T-helper 9 cell (primary cell): ENCODE measurements at places on chromosomes 5 and 9.

GRCh38 chr5:156888520-156888919, 38.4 kb downstream of the PPP1R2B start:
- DNase-seq, result no peak

DNA sequence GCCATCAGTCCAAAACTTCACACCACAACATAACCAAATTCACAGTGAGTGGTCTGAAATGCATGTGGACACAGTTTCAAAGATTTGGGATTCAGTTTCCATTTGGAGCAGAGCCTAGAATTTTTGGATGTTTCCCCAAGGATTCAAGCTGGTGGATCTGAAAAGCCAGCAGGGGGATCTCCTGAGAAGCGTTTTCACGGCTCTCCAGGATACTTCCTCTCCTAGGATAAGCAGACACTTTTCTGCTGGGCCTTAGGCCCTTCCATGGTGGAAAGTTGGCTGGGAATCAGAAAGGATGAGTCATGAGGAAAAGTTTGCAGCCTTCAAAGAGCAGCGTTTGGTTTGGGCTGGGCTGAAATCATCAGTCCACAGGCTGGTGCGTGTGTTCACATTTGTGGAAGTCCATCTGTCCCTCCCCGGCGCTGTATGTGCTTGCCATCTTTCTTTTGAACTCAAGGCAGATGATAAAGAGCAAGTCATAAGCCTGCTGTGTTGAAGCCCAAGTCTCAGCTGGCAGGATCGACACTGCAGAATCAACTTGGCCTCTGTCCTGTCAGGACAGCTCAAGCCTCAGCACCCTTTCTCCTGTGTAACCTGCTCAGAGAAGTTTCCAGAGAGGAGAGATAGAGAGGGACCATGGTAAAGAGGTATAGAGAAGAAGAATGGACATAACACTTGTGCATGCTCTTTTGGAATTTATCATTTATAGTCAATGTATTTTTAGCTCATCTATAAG, 152.6 kb upstream of the MSX2 start:
- DNase-seq, result no peak

GRCh38 chr5:42360616-42361314, 62.5 kb upstream of the GHR start:
- DNase-seq, result no peak

GRCh38 chr9:76738402-76738801, 25.8 kb upstream of the PCA3 start:
- no peak for DNase-seq

DNA sequence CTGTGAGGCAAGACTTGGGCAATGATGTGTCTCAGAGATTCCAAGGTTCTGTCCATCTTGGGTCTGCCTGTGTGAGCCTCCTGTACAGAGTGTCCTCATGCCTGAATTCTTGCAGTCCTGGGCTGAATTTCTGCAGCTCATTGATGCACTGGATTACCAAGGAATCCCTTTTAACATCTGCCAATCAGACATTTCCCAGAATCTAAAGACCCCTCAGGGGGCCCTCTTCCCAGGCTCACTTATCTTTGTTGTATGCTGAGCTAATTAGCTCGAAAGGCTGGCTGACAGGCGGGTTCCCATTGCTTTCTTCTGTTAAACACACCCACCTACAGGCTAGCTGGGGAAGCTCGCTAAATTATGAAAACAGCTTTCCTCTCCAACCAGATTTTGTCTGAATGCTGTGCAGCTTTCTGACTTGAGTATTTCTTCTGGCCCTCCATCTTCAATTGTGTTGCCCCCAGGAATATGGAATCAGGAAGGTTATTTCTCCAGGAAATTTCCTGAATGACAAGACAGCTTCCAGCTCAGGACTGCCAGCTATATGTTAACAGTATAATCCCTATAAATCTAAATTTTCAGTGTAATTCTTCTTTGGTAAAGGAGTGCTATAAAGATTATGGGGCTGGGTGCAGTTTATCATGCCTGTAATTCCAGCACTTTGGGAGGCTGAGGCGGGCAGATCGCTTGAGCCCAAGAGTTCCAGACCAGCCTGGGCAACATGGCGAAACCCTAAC, at the start of gene LIX1:
TSS of gene LIX1 (minus strand) at position 91 of the 734 bp plus-strand sequence. CDS start at position 56, 35 bp downstream.
- DNase-seq, result no peak

DNA sequence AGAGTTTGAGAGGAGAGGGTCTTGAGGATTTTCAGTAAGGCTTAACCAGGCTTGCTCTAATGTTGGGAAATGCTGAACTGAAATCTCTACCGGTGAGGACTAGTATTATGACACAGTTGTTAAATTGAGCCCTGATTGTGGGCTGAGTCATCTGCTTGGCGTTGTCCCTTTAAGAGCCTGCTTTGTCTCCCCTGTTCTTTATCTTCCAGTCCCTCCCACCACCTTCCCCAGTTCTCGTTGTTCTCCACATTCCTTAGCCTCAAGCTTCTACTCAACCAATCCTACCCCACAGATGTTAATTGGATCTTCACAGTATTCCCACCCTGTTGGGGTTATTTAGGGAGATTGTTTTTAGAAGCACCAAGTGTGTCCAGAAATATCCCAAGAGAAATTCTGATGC, 57.6 kb downstream of the ANKRD55 start:
- no peak for DNase-seq

GRCh38 chr5:64026493-64026892, 64.2 kb upstream of the HTR1A start:
- DNase-seq, result no peak

DNA sequence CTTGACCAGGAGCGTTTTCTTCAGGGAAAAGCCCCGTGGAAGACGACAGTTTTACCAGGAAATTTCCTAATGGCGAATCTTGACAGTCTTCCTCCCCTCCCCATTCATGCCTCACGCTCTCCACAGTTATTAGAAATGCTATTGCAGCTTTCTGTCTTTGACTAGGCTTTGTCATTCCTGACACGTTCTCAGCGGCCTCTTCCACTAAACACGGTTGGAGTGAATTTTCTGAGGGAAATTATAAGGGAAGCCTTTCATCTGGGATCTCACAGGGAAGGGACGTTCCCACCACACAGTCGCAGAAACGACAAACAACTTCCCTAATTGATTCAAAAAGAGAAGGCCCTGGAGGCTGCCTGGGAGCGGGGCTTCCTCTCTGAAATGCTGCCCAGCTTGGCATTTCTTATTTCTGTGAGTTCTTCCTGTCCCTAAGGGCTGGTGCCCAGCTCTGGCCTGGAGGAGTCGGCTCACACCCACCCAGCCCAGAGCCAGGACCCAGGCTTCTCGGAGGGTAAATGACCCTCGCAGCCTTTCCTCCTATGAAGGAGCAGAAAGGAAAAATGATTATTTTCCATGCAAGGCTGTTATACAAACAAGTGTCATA, 57.1 kb upstream of the PPP1R26 start:
- no peak for DNase-seq

DNA sequence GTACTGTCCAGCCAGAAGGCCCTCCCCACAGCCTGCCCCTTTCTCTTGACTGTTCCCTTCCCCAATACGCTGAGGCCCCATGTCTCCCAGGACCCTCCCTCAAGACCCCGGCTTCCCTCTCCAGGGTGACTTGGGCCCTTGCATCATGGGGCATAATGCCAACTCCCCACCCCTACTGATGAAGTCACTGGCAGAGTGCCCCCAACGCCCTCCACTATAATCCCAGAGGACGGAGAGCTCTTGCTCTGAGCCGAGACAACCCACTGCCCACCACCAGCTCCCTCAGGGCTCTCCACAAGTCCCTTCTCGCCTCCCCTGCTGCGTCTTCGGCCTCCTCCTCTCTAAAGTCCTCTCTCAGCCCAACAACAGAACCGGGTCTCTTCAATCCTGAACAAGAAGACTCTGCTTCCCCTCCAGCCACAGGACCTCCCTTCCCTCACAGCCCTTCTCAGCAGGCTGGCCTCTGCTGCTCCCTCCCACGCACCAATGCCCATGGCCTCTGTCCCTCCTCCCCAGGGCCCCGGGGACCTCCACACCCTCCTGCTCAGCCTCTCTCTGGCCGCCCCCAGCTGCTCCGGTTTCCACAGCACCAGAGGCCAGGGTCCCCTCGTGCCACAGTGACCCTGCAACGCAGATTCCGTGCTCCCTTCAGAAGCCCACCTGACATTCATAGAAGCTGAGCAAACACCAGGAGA, 47.6 kb downstream of the ADAMTS2 start:
- DNase-seq, result no peak

DNA sequence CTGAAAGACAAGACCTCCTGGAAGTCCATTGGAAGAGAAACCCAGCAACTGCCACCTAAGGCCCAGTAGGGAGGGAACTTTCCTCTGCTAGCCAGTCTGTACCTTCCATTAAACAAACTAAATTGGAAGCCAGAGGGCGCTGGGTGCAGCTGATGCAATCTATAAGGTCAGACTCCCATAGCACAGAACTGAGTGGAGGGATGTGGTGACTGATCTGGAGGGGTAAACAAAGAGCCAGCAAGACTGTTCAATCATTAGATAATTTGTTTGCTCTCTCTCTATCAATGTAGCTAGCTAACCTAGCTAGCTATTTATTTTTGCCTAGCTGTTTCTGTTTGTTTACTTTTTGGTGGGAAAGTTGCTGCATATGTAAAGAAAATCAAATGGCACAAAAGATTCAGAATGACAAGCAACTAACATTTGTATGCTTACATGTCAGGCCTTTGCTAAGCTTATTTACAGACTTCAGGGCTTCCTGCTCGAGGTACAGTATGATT, 291.8 kb upstream of the DAB2 start:
- DNase-seq, result no peak

- DNase-seq, result no peak
These were observed 36.3 kb upstream of the FGF1 start for GRCh38 chr5:142722146-142722545.

DNA sequence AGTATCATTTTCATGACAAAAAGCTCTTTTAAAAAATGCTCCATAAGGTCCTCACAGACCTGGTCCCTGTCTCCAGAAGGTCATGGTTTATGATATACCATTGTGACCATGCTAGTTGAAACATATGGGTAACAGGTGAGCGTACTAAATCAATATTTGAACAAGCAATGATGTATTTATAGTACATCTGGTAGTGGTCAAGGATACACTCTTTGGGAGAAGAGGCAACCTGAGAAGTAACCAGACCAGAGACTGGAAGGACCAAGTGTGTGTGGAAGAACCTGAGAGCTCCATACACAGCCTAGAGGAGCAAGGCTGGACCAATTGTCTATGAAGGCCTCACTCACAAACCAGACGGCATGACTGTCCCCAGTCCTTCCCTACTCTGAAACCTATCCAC, 55.1 kb downstream of the LHFPL2 start:
- no peak for DNase-seq

GRCh38 chr9:123354806-123355508, 1.0 kb upstream of the CRB2 start:
- no peak for DNase-seq

- no peak for DNase-seq
These were observed 158.5 kb upstream of the RGS7BP start for GRCh38 chr5:64347309-64347708.

DNA sequence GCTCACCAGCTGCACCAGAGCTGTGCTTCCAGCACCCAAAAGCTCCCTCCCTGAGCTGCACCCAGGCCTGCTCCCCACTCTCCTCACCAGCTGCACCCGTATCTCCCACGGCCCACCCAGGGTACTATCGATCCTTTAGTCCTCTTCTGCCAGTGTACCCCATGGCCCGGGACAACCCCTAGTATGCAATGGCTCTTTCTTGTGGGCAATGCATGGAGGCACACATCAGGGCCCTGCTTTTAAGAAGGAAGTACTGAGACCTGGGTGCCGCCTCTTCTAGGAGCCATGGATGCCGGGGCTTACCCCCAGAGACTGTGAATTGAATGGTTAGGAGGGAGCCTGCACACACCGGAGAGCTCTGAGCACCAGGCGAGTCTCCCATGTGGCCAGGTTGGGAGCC, 49.5 kb downstream of the TENT4A start:
- DNase-seq, result no peak

DNA sequence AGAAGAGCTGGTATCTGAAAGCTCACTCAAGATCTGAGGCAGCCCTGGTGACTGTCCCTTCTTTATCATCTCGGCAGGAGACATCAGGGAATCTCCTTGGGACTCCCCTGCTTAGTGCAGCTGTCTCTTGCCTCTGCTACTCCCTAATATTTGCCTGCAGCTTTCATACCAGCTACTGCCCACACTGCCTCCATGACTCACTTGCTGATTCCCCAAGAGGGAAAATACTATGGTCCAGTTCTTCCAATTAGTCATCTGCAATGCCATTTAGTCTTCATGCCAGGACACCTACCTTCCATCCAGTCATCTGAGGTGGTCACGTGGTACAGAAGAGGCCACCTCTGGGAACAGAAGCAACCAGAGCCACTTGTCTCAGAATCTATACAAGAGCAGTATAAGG, 270.8 kb downstream of the NTRK2 start:
- no peak for DNase-seq

DNA sequence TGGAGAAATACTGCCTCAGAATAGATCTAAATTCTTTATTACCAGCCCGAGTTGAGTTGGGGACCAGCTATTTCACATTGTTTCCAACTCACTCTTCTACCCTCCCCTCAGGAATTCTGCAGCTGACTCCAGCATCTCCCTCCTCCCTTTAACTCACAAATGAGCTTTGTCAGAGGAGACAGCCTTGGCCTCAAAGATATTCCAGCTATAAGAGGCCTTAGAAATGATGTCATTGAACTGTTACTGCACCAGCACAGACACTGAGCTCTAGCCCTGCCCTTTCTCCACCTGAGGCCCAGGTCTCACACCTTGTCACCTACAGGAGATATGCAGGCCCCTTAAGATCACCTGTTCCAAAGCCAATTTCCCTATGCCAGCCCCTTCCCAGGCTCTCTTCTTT, 78.4 kb upstream of the ATP10B start:
- no peak for DNase-seq

DNA sequence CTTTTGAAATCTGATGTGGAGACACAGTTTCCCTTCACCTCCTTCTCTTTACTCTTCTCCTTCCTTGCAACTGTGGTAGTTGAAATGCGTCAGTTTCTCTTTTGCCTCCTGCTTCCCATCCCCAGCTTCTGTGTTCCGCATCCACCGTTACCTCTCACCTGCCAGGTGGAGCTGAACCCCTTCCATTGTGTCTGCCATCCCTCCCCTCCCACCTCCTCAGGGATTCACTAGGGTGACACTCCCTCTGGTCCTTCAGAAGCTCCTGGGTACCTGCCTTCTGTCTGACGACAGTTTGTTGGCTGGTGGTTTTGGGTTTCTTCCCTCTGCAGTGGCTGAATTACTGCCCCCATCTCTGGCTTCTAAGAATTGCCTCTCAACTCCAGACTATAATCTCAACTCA, 132.1 kb downstream of the SLC24A2 start:
- no peak for DNase-seq

DNA sequence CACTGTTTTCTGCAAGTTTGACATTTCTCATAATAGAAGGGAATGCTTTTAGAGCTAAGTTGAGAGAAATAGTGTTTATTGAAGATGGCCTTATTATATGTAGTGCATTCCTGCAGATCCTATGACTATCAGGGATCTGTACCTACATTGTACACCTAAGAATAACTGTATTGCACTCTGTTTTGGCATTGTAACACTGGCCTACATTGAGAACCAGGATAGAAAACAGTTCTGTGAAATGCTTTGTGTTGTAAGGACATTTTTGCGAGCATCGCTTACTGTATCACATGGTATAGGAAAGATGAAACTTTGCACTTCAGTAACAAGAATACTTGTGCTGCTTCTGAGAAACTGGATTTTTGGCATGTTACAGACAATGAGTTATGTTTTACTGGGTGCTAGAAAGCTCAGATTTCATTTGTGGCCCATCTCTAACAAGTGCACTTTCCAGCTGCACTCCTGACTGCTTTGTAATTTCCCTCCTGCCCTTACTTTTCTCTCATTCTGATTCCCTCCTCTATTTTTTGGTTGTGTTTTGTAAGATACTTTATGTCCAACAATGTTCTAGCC, 30.6 kb downstream of the C9orf85 start:
- no peak for DNase-seq

- no peak for DNase-seq
These were observed 30.8 kb downstream of the FOXI1 start for GRCh38 chr5:170136506-170136905.
